Activated T-helper 1 cell treated with anti-CD3 and anti-CD28 coated beads, Interleukin-2, amount 50 U/mL, for 16 hours (primary cell): ENCODE measurements at places on chromosomes 3 and 15.

DNA sequence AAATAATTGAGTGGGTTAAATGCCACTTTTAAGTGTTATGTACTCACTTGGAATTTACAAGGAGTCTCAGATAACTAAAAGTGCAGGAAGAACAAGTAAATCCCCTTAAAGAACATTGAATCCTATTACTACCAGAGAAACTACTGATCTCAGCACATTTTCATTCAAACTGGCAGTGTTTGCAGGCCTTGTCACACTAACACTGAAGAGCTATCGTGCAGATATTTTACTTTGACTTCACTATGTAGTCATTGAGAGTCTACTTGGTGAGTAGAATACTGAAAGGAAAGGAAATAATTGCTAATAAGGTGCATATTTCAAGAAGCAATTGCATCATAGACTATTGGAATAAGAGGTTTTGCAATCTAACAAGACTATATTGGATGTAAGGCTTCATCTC is 721.4 kb upstream of the CBLB start:
- DNase-seq, result no peak

- DNase-seq, result no peak
Observed at GRCh38 chr3:41338276-41338675, 139.0 kb downstream of the CTNNB1 start.

DNA sequence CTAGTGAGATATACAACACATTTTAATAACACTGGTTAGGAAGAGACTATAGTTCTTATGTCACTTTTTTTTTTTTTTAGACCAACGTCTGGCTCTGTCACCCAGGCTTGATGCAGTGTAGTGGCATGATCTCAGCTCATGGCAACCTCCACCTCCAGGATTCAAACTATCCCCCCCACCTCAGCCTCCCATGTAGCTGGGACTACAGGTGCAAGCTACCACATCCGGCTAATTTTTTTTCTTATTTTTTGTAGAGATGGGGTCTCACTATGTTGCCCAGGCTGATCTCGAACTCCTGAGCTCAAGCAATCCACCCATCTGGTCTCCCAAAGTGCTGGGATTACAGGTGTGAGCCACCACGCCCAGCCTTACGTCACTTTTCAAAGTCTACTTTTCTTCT is 100.8 kb downstream of the FOXP1 start:
- no peak for DNase-seq

- no peak for DNase-seq
Observed at GRCh38 chr15:68057758-68058157, 3.6 kb downstream of the PIAS1 start.

GRCh38 chr3:11949351-11949750 is 54.8 kb upstream of the SYN2 start:
- DNase-seq, result no peak

GRCh38 chr3:81279481-81280379 is 481.7 kb downstream of the GBE1 start:
- no peak for DNase-seq
